ENCODE measurements at places on chromosomes 7 and 10.

DNA sequence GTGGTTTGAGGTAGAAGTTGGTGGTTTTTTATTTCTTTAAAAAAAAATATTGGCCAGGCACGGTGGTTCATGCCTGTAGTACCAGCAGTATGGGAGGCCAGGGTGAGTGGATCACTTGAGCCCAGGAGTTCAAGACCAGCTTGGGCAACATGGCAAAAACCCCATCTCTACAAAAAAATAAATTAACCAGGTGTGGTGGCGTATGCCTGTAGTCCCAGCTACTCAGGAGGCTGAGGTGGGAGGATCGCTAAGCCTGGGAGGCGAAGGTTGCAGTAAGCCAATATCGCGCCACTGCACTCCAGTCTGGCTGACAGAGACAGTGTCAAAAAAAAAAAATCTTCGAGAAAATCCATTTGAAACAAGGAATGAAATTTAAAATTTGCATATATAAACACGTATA, 1.1 kb downstream of the IL2RA start:
- DNase-seq: no peak

- no peak for DNase-seq
These were observed 23.5 kb downstream of the WNT16 start for GRCh38 chr7:121352323-121352722.

GRCh38 chr7:92815412-92815811, 21.0 kb downstream of the CDK6 start:
- DNase-seq: no peak

DNA sequence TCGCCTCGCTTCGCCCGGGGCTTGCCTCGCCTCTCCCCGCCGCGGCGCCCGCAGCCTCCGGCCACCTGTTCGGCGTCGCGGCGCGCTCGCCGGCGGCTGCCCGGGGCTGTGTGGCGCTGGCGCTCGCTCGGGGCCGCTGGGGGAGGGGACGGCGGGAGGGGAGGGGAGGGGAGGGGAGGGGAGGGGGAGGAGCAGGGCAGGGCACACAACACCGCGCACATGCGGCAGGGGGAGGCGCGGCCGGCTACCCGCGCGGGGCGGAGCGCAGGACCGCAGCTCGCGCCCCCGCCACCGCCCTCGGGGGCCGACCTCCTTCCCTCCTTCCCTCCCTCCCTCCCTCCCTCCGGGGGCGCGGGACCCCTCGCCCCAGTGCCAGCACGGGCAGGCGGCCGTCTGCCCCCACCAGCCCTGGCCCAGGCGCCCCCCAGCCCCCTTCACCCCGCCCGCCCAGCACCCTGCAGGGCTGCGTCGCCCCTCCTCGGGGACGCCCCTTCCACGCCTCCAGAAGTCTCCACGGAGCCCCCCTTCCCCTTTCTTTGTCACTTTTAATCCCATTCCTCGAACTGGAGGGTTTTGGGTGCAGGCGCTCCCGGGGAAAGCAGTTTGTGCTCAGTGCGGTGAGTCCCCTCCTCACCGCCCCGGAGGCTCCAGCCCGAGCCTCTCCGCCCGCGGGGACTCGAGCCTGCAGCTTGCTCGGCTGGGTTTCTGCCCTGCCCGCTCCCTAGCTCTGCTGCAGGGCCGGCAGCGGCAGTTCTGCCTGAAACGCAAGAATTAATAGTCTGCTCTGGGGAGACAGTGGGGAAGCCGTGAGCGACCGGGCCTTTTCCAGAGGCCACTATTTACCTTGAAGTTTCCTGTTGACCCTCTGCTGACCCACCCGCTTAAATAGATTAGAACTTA, at the start of gene PARD3:
Gene PARD3, minus strand, starts transcription at position 112 of the 900 bp plus-strand sequence. CDS start 301 bp downstream, outside the sequence.
- peak; percentile 78 for DNase-seq

DNA sequence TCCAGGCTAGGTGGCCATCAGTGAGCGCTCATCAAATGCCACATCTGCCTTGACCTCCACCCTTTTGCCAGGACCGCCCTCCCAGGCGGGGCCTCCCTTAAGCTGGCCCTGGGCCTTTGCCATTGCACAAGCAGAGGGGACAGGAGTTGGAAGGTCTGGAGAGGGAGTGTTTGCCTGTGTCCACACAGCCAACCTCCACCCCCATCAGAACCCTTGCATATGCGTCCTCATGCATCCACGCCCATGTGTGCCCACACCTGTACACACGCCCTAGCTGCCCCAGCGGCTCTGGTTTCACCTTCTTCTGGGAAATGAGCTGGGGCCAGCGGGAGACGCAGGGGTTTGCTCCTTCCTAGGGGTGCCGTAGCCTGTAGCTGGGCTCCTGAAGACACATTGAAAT, 64.0 kb downstream of the NEURL1 start:
- no peak for DNase-seq

DNA sequence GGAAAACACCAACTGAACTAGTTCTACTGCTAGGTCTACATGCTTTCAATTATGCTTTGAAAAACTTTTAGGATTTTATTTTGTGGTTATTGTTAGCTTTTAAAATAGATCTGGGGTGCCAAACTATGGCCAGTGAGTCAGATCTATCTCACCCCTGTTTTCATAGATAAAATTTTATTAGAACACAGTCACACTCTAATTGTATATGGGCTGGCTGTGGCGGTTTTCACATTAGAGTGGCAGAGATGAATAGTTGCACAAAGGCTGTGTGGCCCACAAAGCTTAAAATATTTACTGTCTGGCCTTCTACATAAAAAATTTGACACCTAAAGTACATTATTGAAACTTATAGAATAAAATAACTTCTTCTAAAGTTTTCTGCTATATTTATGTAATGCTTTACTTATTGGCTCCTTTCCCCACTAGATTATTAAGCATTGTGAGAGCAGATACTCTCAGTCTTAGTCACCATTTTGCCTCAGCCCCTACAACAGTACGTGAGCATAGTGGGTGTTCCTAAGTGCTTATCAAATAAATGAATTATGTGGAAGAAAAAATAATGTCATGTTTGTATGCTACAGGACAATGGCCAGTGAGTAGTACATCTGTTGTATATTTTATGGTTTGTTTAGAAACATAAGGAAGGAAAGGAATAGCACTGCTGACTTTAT, 5.4 kb upstream of the SUV39H2 start:
- no peak for DNase-seq

DNA sequence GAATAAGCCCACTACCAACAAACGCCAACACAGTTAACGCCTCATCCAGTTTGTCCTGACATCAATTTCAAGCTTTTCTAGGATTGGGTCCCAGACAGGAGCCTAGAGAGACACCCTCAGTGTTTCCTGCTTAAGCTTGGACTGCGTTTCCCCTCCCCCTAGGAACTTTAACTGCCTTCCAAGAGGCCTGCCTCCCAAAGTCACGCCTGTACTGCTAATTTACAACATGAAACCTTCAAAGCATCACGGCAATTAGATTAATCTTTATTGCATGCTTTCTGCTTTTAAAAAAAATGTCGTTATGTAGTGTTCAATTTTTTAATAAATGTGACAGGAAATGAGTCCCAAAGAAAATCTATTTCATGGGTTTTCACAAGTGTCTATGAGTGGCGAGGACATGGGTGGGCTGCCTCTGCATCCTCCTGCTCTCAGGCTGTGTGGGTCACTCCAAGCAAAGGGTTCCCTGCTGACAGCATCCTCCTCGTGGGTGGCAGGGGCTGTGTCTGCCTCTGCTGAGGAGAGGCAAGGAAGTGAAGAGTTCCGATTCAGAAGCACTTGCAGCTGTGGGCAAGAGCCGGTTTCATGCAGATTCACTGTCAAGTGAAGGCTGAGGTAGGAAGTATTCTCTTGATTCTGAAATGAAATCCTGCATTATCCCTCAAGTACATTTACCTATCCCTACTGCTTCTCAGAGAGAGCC, 193.0 kb upstream of the KMT2E start:
- DNase-seq: no peak

DNA sequence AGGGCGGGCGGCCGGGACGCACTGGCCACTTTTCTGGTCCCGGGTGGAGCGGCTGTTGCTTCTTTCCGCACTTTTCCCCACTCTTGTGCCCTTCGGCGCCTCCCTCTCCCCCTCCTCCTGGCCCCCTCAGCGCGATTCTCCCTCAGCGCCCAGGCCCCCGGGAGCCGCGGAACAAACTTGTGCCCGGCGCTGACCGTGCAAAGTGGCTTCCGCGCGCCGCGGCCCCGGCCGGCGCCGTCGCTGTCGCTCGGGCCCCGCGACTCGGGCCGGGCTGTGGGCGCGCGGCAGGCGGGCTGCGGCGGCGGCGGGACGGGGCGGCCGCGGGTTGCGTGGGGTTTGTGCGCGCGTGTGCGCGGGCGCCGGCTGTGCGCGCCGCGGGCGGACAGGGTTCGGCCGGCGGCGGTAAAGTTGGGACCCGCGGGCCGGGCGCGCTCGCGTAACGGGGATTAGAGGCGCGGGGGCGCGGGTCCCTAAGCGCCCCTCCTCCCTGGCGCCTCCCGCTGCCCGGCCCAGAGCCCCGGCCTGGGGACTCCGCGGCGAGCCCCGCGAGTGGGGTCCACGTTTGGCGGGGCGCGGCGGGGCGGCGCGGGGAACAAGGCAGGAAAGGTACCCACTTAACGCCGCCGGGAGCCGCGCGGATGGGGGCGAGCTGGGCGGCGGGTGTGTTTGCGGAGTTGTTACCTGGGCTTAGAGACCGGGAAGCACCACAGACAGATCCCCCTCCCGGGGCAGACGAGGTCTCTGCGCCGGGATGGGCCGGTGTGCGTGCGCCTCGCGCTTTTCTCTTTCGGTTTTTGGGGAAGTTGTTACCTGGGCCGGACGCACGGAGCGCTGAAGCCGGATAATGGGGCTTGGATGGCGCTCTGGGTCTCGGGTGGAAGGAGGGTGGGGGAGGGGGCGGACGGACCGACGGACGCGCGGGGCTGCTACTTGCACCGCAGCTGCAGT, 860 bp downstream of the ZEB1 start:
- peak; percentile 18 for DNase-seq

GRCh38 chr7:42389697-42390096, 152.7 kb upstream of the GLI3 start:
- no peak for DNase-seq

DNA sequence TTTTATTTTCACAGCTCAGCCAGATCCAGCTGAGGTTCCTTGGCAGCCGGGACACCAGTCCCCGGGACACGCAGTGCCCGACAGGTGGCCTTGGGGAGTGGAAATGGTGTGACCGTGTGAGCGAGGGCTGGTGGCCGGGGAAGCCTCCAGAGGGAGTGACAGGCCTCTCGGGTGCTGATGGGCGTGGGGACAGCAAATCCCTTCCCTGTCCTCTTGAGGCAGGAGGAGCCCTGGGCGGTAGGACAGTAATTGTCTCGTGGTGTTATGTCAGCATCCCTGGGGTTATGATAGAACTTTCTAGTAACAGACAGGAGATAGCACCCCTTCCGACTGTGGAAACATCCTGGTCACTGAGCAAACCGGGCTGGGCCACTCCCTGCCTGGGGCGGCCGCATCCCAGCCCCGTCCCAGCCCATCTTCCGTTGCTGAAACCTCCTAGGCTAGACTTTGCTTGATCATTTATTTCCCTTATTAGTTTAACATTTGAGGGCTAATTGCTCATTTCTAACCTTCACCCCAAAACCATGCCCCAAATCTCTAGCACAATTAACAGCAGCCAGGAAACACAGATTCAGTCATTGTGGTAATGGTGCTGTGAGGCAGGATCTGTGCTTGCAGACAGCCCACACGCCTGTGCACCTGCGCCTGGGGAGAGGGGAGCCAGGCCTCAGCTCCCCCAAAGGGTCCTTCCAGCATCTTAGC, 63.3 kb downstream of the ELFN1 start:
- no peak for DNase-seq

DNA sequence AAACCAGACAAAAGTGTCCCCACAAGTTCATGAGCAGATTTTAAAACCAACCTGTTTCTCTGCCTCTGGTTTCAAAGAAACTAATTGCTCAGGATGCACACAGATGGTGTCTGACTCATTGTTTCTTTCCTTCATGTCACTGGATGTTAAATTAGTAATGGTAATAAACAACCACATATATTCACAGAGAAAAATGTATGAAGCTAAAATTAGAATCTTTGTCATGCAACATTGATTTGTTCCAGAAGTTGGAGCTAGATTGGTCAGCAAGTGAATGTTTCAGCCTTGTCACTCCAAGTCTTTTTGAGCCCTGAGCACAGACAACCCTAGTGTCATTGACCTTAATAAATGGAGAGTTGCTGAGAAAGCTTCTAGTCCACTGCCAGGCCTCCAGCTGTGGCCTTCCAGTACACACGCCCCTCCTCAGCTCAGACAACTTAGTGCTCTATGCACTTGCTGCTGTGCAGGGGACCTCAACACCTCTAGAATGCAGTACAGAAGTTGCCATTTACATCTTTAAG, 175.9 kb downstream of the CCDC71L start:
- DNase-seq: no peak

GRCh38 chr7:132390705-132391104, 185.6 kb downstream of the PLXNA4 start:
- DNase-seq: no peak

GRCh38 chr7:158824028-158824427, 5.3 kb downstream of the ESYT2 start:
- peak; percentile 42 for DNase-seq

GRCh38 chr7:20095862-20096261, 121.3 kb downstream of the MACC1 start:
- no peak for DNase-seq

DNA sequence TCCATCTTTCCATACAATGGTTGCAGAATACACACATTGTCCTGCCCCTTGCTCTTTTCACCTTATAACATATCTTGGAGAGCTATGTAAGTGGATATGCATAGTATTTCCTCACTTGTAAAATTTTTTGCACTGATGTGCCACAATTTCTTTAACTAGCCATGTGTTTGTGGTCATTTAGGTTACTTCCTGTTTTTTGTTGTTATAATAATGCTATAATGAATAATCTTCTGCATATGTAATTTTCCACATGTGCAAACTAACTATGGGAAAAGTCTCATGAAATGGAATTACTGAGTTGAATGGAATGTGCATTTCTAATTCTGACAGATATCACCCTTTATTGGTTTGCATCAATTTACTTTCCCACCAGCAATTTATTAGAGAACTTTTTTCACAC, 2.8 kb downstream of the TAS2R41 start:
- no peak for DNase-seq

DNA sequence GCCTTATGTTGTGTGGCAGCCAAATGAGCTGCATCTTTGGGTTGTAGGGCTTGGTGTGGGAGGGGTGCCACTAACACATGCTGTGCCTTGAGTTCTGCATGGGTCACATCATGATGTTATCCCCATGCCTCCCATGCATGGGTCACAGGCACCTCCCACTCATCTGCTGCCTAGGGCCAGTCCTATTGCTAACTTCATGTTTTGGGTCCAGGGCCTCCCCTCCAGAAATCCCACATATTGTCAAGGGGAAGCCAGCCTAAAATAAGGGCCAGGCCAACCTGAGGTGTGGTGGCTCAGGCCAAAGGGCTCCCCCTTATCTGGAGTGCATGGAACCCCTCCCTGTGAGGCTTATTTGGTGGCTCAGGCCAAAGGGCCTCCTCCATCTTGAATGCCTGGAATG, 299.0 kb downstream of the RPS24 start:
- no peak for DNase-seq

DNA sequence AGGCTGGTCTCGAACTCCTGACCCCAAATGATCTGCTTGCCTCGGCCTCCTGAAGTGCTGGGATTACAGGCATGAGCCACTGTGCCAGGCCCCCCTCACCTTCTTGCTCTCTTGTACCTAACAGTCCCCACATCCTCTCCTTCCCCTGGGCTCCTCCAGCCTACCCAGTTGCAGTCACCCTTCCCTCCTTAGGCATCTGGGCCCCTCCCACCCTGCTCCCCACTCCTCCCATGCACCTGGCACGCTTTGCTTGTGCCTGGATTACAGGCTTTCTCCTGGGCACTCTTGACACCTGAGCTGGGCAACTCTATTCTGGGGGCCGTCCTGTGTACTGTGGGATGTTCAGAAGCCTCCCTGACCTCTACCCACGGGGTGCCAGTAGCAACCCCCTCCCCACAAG, 3.0 kb downstream of the CLDN15 start:
- DNase-seq: no peak
